ENCODE measurements at places on chromosomes 3 and 15.

GRCh38 chr3:171770689-171771620 lies 39.3 kb downstream of the PLD1 start:
- no peak for DNase-seq

GRCh38 chr15:63839722-63840121 lies 6.0 kb upstream of the HERC1 start:
- DNase-seq = no peak

GRCh38 chr3:145817870-145818483 lies 343.0 kb downstream of the PLOD2 start:
- no peak for DNase-seq

DNA sequence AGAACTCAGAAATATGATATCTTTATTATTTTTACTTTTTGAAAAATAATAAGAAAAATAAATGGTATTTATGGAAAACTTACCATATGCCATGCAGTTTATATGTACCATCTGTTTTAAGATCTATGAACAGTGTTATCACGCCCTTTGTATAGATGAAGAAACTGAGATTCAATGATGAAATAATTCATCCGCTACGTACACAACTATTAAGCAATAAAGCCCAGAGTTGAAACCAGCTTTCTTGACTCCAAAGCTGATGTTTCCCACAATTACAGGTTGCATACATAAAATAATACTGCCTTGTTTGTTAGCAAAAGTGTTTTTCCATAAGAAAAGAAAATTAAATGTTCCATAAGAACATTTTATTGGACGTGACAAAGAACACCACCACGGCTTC lies 67.2 kb upstream of the BCL6 start:
- no peak for DNase-seq

GRCh38 chr15:57149196-57149595 lies 227.1 kb upstream of the CGNL1 start:
- DNase-seq = no peak

DNA sequence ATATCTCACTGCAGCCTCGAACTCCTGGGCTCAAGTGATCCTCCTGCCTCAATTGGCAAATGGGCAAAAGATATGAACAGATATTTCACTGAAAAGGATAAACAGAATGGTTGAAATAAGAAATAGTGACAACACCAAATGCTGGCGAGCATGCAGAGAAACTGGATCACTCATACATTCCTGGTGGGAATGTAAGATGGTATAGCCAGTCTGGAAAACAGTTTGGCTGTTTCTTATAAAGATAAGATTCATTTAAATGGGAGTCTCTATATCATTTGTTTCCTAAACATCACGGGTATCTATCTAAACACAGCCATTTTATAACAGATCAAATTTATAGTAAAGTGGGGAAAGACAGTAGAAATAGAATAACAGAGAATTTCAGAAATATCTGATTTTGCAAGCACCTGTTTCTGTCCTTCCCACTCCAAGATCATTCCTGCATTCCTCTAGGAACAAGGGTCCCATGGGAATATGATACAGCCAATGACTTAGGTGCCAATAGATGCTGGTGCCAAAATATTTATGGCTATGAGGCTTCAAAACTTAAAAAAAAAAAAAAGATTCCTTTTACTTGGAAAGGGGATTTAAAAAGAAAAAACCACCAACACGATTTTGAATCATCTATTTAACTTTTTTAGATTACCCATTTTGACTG lies 9.9 kb upstream of the TFDP2 start:
- DNase-seq = no peak

DNA sequence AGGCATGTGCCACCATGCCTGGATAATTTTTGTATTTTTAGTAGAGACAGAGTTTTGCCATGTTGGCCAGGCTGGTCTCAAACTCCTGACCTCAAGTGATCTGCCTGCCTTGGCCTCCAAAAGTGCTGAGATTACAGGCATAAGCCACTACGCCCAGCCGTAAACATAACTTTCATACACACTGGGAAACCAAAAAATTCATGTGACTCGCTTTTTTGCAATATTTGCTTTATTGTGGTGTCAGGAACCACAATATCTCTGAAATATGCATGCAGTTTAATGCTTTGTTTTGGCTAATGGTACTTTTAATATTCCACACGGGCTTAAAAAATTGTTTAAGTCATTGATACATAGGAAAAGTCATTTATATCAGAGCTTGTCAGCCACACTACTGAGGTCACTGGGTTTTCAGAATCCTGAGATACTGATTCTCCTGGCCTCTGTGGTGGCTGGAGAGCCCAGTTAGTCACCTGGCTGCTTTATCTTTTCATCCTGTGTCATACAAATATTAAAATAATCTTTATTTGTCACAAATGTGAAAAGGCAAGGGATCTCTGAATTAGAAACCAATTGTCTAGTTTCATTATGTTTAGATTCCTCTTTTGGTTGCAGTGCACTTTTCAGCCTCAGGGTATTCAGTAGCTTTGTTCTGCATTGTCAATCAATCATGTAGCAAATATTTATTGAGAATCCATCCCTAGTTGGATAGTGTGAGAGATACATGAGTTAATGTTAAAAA lies 10.0 kb downstream of the TMEM62 start:
- no peak for DNase-seq

GRCh38 chr3:76500746-76501275 lies 539.1 kb upstream of the ROBO2 start:
- DNase-seq = no peak

- no peak for DNase-seq
These were observed 756 bp upstream of the CAMK2N2 start for GRCh38 chr3:184261854-184262763.

GRCh38 chr15:24865303-24865702 lies 89.5 kb upstream of the SNRPN start:
- DNase-seq = no peak

DNA sequence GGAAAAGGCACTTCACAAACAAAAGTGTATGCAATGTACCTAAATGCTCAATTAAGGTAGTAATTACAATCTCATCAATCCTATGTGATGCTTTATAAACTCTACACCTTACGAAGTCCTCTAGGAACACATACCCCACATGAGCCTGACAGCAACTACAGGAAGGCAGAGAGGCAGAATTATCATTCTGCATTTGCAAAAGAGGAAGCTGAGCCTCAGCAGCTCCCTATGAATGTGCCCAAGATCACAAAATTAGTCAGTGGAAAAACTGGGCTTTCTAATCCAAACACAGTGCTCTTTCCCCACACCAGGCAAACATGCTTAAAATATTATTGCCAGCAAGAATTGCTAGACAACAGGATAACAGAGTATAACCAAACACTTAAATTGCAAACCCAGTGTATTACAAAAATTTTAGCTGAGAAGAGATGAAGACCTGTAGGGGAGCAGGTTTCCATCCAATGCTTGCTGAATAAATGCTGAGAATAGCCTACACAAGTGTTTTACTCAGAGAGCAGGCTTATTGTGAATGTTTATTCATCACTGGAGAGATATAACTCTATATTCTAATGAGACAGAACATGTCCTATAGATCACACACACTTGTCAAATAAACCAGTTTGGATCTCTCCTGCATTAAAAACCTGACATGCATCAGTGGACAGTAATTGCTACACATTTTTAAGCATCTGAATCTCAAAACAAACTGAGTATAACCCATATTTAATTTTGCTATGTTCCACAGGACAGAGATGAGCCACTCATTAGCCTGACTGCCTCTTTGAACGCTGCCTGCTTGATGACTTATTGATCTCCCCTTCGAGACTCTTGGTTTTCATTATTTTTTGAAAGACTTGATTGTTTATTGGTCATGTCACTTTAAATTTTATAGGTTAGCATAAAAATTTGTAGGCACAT lies 62.2 kb downstream of the PLCH1 start:
- no peak for DNase-seq

- DNase-seq = no peak
These were observed 129.2 kb downstream of the CCNL1 start for GRCh38 chr3:157030712-157031111.

DNA sequence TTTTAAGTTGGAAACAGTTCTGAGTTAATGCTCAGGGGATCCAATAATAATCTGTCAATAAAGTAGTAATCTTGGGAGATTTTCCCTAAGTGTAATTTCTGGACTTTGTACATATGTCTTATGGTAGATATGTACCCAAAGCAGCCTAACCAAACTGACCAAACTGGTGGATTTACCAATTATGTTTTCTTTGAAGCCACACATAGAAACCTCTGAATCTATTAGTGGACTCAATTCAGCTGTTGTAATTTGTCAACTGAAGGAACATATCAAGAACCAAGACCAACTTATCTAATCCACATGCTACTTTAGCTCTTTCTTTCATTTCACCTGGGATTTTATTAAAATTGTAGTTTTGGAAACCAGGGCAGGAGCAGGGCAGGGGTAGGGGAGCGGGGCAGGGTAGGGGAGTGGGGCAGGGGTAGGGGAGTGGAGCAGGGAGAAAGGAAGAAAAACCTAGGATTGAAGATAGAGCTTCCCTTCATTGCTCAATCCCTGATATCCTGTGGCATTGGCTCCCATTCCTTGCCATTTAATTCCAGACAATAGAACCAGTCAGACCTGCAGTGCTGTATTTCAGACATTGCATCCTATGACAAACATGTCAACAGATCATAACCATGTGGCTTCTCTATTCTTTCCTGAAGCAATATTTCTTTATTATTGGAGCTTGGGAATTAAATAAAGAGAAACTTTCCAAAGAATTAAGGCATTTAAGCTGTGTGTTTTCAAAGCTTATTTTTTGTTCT lies 101.8 kb downstream of the NFKBIZ start:
- DNase-seq = no peak

- peak; percentile 72 for DNase-seq
These were observed 36.0 kb upstream of the TIMP4 start for GRCh38 chr3:12194669-12195161.

GRCh38 chr3:169699536-169700050 lies 36.1 kb upstream of the MECOM start:
- DNase-seq = no peak

DNA sequence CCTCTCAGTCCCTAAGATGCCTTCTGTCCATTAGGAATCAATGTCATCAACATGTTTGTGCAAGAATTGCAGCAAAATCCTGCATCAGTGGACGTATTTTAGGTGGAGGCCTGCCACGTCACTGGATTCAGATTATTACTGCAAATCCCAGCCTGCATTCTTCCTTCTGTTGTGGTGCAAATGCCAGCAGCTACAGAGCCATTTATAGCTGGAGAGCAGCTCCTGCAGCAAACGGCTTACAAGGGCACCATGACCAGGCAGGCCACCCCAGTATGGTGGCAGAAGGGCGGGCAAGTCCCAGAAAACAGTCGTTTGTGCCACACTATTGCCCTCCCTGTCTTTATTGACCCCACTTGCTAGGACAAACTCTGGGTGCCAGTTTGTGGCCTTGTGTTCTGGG lies 74.7 kb downstream of the SNRK start:
- DNase-seq = no peak

Data from activated CD4-positive, alpha-beta T cell treated with anti-CD3 and anti-CD28 coated beads, Interleukin-2, Interleukin-4, amounts not matched to agents 100 ng/mL and 50 ng/mL, durations not matched to agents 16 hours and 8 hours (primary cell).